Frontal cortex (tissue), 4 donors: ENCODE measurements at places on chromosomes 1 and 21. TPM values are rescaled to one million over a fixed set of nuclear protein-coding genes. Genes with fewer than 3 reads are reported as not detected.

TRIM58 gene
- total RNA-seq = 3.3 TPM

RGS13 gene
- total RNA-seq = not detected

TTC22 gene
- under 0.01 TPM for total RNA-seq

DNA sequence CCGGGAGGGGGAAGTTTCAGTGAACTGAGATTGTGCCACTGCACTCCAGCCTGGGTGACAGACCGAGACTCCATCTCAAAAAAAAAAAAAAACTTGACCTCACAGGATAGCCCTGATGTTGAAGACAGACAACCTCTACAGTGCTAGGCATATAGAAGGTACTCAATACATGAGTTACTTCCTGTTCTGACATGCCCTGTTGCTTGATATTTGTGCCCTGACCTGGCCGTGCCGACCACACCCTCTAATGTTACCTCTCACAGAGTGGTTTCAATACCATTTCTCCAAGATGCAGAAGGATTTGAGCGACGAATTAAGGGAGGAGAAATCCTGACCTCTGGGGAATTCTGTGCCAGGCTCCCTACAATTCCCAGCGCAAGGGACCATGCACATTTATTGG is 5.2 kb downstream of the PTAFR start:
- DNase-seq = no peak

DNA sequence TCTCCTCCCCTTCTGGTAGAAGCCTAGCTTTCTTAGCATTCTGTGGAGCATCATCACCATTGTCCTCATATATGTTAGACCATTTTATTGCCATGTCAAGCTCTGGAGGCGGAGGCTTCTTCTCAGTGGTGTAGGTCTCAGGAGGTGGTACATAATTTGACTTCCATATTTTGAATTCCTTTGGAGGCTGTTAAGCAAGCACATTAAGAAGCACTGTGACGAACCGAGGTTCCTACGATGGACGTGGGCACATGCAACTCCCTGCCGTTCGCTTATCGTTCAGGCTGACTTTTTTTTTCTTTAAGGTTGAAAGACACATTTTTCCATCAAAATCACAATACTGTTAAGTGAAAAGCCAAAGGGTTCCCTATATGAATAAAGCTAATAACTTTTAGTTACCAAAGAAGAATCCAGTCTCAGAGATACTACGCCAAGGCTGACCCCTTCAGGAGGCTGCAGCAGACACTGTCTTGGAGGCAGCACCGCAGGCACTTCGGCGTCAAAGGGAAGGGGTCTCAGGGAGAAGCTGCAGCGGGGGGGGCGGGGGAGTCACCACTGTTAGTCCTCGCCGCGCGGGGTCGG is 835 bp downstream of the C1orf52 start:
- DNase-seq = no peak

DNA sequence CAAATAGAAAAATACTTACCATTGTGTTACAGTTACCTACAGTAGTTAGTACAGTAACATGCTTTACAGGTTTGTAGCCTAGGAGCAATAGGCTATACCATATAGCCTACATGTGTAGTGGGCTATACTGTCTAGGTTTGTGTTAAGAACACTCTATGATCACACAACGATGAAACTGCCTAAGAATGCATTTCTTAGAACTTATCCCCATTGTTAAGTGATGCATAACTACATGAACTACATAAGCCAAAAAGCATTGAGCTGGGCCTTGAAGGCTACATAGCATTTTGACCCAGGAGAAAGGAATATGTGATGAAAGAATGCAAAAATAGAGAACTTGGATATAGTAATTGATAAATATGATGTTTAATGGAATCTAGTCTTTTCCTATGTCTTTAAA is 46.4 kb upstream of the JUN start:
- no peak for DNase-seq

- no peak for DNase-seq
Observed at GRCh38 chr1:150663321-150663720, 33.6 kb downstream of the GOLPH3L start.

GRCh38 chr1:211742889-211743529 is 67.6 kb upstream of the NEK2 start:
- DNase-seq = no peak

GRCh38 chr1:21229246-21230000 is 52.7 kb upstream of the EIF4G3 start:
- no peak for DNase-seq

DNA sequence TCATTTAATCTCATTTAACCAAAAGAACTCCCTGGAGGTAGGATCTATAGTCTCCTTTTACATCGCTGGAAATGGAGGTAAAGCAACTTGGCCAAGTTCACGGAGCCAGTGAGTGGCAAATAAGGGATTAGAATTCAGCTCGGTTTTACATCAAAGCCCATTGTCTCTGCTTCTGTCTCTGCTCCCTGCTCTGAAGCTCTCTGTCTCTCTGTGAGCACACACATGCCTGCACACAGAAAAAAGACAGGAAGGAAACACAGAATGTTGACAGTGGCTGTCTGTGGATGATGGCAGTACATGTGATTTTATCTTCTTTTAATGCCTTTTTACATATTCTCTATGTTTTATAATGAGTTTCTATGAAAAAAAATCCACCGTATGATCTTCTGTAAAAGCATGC is 8.9 kb upstream of the DHRS3 start:
- DNase-seq = no peak
